ENCODE measurements at places on chromosomes 16 and 17.

DNA sequence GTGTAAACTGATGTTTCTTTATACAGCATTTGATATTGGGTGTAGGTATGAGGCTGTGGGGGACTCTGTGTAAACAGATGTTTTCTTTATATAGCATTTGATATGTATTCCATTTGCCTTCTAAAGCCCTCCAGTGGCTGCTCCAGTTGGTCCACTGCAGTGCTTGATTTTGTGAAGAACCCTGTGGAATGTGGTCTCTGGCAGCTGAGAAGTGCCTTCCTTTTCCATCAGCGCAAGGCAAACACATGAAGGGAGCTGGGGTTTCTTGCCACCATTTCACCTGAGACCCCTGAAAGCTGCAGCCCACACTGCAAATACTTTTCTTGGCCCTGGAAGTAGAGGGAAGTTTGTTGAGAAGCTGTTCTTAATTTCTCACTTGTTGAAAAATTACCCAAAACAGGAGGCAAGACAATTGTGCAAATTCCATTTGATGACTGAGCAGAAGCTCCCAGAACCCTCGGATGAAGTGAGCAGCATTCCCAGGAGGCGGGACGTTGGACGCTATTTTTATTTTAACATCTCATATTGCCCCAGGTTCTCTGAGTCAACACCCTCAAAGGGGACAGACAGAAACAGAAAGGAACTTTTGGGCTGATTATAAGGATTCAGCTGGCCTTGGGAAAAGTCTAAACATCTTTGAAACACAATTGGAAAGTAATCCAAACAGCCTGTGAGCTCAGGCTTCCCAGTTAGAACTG lies 158.5 kb upstream of the RPH3AL start:
- no peak for DNase-seq

GRCh38 chr16:20846030-20846429 lies 39.7 kb downstream of the REXO5 start:
- no peak for DNase-seq

DNA sequence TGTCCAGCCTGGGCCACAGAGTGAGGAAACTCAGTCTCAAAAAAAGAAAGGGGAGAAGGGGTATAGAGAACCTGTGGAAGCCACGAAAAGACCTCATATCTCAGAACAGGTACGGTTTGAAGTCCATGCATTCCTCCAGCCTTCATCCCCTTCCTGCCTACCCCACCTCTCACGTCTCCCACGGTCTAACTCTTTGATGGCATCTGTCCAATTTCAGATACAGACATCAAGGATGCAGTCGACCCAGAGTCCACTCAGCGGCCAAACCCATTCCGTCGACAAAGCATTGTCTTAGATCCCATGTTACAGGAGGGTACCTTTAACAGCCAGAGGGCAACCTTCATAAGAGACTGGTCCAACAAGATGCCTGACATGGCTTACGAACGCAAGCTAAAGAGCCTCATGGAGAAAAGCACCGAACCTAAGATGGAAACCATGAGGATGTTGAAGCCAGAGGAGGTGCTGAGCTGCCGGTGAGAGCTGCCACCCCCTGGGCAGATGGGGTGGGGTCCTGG lies 22.7 kb downstream of the C16orf78 start:
- DNase-seq, result no peak

- no peak for DNase-seq
Measured at GRCh38 chr17:79579074-79579800, 31.6 kb downstream of the RBFOX3 start.

GRCh38 chr17:55606488-55606815 lies 95.2 kb upstream of the SMIM36 start:
- DNase-seq, result peak; percentile 2

DNA sequence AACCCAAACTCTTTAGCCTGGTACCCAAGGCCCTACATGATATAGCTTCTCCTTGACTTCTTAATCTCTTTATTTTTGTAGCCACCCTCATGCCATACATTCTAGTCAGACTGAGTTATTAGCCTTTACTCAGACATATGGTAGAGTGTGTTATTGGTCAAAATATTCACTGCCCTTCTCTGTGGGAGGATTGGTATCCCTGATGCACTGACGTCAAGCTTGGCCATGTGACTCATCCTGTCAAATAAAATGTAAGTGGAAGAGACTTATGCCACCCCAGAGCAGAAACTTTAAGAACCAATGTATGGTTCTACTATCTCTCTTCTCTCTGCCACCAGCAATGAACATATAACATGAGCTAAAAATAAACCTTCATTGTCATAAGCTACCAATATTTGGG lies 12.2 kb upstream of the BEAN1 start:
- DNase-seq, result no peak

DNA sequence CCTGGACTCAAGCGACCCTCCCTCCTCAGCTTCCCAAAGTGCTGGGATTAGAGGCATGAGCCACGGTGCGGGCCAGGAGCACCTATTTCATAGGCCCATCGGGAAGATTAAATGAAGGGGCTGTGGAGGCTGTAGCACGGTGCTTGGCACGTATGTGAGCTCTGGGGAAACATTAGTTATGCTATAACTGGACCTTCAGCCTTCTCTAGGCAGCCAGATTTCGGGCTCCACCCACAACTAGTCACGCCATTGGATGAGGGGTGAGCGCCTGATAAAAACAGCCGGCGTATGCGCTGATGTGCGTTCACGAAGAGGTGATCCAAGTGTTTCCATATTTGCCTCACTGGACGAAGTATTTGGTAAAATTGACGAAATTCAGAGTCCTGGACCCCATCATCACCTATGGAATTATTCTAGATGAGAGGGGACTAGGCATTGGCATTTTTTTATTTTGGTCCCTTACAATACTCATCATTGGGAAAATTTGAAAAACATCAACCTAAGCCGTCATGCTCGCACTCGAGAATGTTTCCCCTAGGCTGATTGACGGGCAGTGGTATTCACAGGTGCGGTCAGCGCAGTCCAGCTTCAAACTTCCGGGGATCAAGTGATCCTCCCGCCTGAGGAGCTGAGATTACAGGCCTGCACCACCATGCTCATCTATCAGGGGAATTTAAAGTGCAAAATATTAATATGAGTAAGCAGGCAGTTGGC lies 1.8 kb upstream of the ANKRD11 start:
- no peak for DNase-seq

Measured in NCI-H1092 (cell line).